Colonic mucosa (tissue), 4 donors: ENCODE measurements at places on chromosomes 13 and 19. TPM values are rescaled to one million over a fixed set of nuclear protein-coding genes. Genes with fewer than 3 reads are reported as not detected.

NEK5 gene
- 0.24 TPM for total RNA-seq

PODNL1 gene
- total RNA-seq, result 4.4 TPM

DNA sequence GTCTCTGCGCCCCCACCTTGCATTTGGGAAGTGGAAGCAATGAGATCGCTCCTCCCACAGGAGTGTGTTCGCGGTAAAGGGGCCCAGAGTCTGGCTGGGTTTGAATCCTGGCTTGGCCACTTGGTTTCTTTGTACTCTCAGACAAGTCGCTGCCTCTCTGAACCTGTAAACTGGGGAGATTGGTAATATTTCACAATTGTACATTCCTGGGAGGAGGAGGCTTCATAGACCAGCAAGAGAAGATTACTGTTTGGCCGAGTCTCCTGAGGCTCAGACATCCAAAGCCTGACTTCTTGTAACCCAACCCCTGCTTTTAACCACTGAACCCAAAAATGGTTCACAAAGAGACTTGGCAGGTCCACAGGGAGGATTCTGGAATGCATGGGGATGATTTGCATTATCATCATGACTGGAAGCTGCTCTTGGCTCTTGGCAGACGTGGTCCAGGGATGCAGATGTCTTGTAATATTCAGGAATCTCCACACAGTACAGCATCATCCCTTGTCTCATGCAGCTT is 13.6 kb upstream of the STRN4 start:
- DNase-seq, result no peak

PRMT1 gene
- total RNA-seq, result 81.3 TPM

DNA sequence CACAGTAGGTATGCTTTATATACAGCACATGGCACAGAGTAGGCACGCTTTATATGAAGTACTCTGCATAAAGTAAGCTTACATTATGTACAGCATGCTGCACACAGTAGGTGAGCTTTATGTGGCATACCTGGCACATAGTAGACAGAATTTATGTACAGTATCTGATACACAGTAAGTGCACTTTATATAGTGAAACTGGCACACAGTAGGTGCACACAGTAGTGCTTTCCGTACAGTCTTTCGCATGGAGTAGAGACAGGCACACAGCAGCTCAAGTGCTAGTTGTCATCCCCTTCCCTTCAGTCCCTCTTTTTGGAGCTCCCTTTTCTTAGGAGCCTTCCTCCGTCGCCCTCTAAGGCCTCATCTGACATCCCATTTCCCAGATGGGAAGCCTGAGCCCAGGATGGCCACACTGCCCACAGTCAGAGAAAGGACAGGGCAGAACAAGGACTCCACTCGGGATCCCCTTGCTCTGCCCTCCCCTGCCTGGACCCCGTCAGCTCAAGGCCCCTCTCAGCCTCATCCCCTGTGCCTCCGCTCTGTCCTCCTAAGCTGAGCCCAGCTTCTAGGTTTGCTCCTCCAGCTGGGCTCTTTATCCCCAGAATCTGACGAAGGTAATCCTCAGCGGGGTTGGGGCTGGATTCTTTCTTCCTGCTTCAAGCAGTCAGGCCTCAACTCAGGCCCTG is 852 bp upstream of the CYP4F12 start:
- DNase-seq, result no peak

DNA sequence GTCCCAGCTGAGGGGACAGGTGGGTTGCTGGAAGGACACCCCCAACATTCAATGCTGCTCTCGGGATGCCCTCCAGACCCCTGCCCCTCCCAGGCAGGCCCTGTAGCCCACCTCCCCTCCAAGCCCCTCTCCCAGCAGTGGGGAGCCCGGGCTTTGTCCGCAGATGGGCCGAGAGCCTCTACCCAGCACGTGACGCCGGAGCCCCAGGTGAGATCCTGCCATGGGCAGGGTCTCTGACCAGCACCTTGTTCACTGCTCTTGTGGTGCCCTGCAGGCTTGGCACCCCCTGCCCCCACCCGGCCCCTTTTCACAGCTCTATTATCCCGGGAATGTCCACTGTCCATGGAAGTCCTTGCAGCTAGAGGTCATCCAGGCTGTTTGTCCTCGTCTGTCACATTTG is 76.5 kb downstream of the C1QTNF9 start:
- no peak for DNase-seq

- no peak for DNase-seq
Measured at GRCh38 chr13:97332742-97333141, 101.2 kb upstream of the RAP2A start.

- peak; percentile 52 for DNase-seq
Measured at GRCh38 chr13:39144941-39145533, 106.8 kb downstream of the NHLRC3 start.
